ENCODE measurements at places on chromosomes 4 and X.

GRCh38 chr4:4356106-4357041, 30.5 kb upstream of the NSG1 start:
- no peak overlapping the region for H3K4me3 ChIP-seq
- no peak for DNase-seq

DNA sequence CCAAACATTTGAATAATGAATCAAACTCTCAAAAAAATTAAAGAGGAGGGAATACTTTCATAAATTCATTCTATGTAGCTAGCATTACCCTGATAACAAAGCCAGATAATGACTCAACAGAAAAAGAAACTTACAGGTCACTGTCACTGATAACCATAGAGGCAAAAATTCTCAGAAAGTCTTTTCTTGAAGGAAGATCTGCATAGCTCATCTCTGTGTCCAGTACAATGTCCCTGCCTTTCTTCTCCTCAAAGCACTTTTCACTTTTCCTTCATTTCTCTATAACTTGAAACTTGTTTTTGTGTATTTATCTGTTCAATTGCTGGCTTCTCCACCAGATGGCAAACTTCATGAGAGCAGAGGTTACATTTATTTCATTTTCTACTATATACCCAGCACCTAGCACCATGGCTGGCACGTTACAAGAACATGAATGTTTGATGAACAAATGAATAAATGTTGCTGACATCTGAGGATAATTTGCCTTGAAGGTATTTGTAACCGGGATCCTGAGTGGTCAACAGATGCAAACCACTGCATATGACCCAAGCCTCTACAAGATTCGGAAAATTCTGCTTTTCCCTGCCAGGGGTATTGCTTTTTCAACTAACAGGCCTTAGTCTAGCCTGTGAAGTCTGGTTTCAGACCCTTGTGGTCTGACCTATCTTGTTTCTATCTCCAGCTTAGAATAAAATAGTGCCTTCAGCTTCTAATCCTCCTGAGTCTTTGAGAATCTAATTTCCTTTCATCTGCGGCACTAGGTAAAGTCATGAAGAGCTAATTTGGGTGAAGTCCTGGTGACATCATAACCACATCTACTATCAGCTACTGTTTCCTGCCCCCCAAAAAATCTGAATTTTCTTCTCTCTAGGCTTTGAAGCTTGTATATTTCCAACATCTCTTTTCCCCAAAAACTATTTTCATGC, 52.5 kb upstream of the ANTXR2 start:
- H3K27me3 ChIP-seq: peaks cover 7% of the 10 kb centered on the region
- H3K27ac ChIP-seq: no peak overlapping the region
- H3K36me3 ChIP-seq: no peaks in the 10 kb centered on the region
- H3K4me3 ChIP-seq: no peak overlapping the region
- DNase-seq: no peak

- no peak overlapping the region for H3K27ac ChIP-seq
- DNase-seq: no peak
- no peaks in the 10 kb centered on the region for H3K36me3 ChIP-seq
- peaks cover 23% of the 10 kb centered on the region for H3K4me1 ChIP-seq
These were observed 903.4 kb downstream of the RAB28 start for GRCh38 chr4:12580787-12581186.

DNA sequence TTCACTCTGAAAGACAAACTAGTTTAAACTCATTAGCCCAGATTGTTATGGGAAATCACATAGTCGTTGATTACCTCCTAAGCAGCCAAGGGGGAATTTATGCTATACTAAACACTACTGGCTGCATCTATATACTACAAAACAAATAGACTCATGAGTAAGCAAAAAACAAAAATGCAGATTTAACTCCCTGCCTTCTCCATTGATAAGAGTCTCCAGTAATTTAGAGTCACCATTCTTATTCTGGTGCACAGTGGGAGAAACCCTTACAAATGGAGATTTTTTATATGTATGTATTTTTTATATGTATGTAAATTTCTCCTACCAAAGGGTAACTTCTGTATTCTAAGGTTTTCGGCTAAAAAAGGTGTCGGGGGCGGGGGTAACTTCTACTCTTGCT, 126.6 kb downstream of the PLS3 start:
- peaks cover 5% of the 10 kb centered on the region for H3K27me3 ChIP-seq
- no peak overlapping the region for H3K27ac ChIP-seq
- H3K4me1 ChIP-seq: peaks cover 7% of the 10 kb centered on the region
- no peaks in the 10 kb centered on the region for H3K36me3 ChIP-seq

- H3K4me1 ChIP-seq: peaks cover 5% of the 10 kb centered on the region
- H3K4me3 ChIP-seq: no peak overlapping the region
- H3K36me3 ChIP-seq: peaks cover 22% of the 10 kb centered on the region
- no peaks in the 10 kb centered on the region for H3K27me3 ChIP-seq
- no peak for DNase-seq
These were observed 61.3 kb downstream of the SEPTIN11 start for GRCh38 chr4:77010841-77011354.

DNA sequence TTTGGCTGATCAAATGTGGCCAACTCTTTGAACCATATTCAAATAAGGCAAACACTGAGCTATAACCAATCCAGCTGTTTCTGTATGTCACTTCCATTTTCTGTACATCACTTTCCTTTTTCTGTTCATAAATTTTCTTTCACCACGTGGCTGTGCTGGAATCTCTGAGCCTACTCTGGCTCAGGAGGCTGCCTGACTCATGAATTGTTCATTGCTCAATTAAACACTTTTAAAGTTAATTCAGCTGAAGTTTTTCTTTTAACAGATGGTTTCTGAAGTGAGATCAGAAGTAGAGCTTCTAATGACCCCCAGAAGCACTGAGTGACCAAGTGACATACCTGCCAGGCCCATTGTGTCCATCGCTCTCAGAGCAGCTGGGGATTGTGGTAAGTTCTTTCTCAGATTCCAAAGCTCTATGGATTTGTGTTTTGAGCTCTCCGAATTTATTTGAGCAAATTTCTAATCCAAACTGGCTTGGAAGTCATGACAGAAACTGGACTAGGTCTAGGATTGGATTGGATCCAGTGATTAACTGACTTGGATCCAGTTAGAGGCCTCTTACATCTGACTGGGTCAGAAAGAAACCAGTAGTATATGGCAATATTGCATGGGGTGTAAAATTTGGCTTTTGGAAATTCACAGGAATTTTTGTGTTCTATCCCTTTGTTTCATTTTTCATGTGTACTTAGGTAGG, 121.2 kb upstream of the BANK1 start:
- no peak overlapping the region for H3K27ac ChIP-seq
- H3K4me1 ChIP-seq: no peaks in the 10 kb centered on the region
- H3K27me3 ChIP-seq: no peaks in the 10 kb centered on the region

- no peak overlapping the region for H3K27ac ChIP-seq
- no peaks in the 10 kb centered on the region for H3K36me3 ChIP-seq
- H3K27me3 ChIP-seq: no peaks in the 10 kb centered on the region
- no peak overlapping the region for H3K4me3 ChIP-seq
- DNase-seq: no peak
These were observed 14.2 kb upstream of the IL9R start for GRCh38 chrX:155983326-155983725.

DNA sequence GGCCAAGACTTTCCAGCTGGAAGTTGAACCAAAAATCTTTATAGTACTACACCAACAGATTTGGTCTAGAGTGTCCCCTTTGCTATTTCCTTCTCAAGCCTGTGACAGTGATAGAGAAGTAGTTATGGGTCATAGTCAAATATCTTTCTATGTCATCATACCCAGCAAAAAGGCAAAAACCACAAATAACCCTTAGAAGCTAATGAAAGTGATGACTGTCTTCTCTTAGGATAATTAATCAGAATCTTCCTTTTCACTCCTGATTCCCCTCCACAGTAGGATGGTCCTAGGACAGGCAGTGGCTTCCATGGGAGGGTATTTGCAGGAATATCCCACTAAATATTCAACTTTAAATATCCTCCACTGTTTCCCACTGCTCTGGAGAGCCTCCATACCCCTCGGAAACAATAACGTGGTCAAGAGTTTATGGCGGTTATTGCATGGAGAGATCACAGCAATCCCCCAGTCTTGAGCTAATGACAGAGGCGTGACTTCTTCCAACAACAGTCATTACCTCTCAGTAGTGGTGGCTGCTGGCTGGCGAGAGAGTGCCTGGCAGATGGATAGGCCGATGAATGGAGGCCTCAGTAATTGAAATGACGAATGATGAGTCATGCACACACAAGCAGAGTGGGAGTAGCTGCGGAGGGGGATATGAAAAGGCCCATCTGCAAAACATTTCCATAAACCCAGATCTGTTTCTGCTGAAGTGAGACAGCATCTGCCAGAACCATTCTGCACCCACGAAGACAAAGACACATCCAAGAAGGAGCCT, 154.9 kb downstream of the STK32B start:
- peaks cover 2% of the 10 kb centered on the region for H3K27me3 ChIP-seq
- no peaks in the 10 kb centered on the region for H3K36me3 ChIP-seq
- no peak overlapping the region for H3K27ac ChIP-seq
- no peak overlapping the region for H3K4me3 ChIP-seq

GRCh38 chrX:117689956-117690355, 426.7 kb downstream of the KLHL13 start:
- DNase-seq: no peak
- H3K36me3 ChIP-seq: no peaks in the 10 kb centered on the region
- H3K27me3 ChIP-seq: no peaks in the 10 kb centered on the region

DNA sequence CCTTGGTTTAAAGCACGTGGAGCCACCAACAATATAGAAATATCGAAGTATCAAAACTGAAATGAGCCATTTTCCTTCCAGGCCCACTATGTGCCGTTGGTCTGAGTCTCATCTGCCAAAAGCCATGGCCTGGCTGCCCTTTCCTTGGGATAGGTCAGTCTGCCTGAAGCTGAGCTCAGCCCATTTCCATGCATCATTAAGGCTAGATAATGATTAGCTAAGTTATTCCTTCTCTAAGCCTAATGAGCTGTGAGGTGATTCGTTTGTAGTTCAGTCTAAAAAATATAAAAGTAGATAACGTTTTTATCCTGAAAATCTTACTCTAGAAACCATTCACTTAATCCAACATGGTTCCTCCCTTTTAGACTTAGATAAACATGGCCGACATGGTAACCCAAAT, 936.2 kb upstream of the LCORL start:
- no peaks in the 10 kb centered on the region for H3K36me3 ChIP-seq
- H3K4me1 ChIP-seq: peaks cover 14% of the 10 kb centered on the region
- no peak overlapping the region for H3K4me3 ChIP-seq
- no peaks in the 10 kb centered on the region for H3K27me3 ChIP-seq

GRCh38 chrX:155997436-155997835, at the start of gene IL9R:
TSS of gene IL9R (plus strand) at chrX:155997696. CDS start at chrX:155997760, 64 bp downstream.
- no peak within 1 kb of the TSS for H3K27ac ChIP-seq
- no peak within 1 kb of the TSS for H3K4me3 ChIP-seq
- no peaks in the 10 kb centered on the region for H3K36me3 ChIP-seq
- no peaks in the 10 kb centered on the region for H3K27me3 ChIP-seq
- DNase-seq: no peak

- H3K27ac ChIP-seq: no peak overlapping the region
- no peak overlapping the region for H3K4me3 ChIP-seq
- H3K4me1 ChIP-seq: no peaks in the 10 kb centered on the region
- H3K27me3 ChIP-seq: no peaks in the 10 kb centered on the region
These were observed 26.9 kb downstream of the GK2 start for GRCh38 chr4:79381161-79381560.

DNA sequence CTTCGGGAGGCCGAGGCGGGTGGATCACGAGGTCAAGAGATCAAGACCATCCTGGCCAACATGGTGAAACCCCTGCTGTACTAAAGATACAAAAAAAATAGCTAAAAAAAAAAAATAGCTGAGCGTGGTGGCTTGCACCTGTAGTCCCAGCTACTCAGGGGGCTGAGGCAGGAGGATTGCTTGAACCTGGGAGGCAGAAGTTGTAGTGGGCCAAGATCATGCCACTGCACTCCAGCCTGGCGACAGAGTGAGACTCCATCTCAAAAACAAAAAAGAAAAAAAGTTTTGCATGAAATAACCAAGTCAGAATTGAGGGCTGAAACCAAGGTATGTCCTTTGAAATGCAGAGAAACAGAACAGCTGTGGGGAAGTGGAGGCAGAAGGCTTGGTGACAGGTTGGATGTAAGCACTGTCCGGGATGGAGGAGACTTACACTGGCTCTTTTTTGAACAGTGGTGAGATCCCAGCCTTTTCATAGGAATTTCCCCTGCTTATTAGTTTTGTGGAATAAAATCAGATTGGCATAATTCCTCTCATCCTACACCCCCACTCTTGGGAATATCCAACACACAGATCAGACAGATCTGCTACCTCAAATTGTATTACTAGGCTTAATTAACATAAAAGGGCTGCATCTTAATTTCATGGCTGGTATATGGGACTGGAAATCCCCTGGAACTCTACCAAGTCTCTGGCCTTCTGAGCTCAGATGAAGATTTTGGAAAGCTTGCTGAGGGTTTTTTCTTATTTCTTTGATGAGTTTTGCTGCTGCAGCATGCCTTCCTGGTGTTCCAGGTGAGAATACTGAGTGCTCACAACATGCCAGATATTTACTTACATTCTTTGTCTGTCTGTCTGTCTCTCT, 18.8 kb upstream of the C4orf36 start:
- H3K4me1 ChIP-seq: peaks cover 3% of the 10 kb centered on the region
- H3K4me3 ChIP-seq: no peak overlapping the region
- no peak overlapping the region for H3K27ac ChIP-seq
- no peak for DNase-seq

- peaks cover 8% of the 10 kb centered on the region for H3K27me3 ChIP-seq
- H3K36me3 ChIP-seq: peaks cover 1% of the 10 kb centered on the region
- H3K4me1 ChIP-seq: peaks cover 2% of the 10 kb centered on the region
- no peak overlapping the region for H3K27ac ChIP-seq
These were observed 104.3 kb downstream of the RTL9 start for GRCh38 chrX:110462957-110463356.

DNA sequence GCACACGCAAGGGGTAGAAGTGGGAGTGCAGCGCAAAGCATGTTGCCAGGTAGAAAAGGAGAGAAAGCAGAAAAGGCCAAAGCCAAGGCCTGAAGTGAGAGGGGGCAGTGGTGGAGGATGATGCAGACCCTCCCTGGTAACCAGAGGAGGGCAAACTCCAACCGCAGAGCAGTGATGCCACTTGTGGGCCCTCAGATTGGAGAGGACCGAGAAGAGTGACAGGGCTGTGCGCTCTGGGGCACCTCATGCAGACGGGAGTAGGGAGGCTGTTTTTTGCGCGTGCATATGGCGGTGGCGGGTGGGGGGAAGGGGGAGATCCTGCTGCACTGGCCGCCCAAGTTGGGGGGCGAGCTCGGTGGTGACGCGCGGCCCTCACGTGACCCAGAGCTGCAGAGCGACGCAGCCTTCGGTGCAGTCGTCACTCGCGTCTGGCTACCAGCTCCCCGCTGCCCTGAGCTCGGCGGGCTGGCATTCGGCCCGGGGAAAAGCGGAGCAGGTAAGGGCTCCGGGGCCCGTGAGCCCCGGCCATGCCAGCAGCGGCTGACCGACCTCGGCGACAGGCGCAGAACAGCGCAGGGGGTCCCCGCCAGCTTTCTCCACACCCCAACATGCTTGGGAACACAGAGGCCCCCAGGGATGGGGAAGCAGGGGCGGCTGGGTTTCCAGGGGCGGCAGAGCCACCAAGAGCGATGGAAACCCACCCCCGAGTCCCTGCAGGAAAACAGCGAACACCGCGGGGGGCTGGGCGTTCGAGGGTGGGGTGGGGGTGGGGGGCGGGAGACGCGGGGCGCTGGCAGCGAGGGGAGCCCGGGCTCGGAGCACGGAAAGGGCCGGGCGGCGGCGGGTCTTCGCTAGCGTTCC, at the start of gene BEX3:
BEX3 (plus strand) TSS at position 421 of the 861 bp plus-strand sequence. CDS start 984 bp downstream, outside the sequence.
- peaks cover 8% of the 10 kb centered on the region for H3K36me3 ChIP-seq
- peak within 1 kb of the TSS; percentile 90 for H3K4me3 ChIP-seq
